Natural killer cell treated with Interleukin-12 subunit alpha and Interleukin-12 subunit beta and Interleukin-15 and Interleukin-18, amount 100 ng/mL, for 72 hours (primary cell): ENCODE measurements at places on chromosomes 7 and 10. TPM values are rescaled to one million over a fixed set of nuclear protein-coding genes. Genes with fewer than 3 reads are reported as not detected.

CCDC172 gene
- not detected for total RNA-seq

PLEKHA8 gene
- 17.1 TPM for total RNA-seq

FEZF1 gene
- total RNA-seq = not detected

OR13A1 gene
- total RNA-seq = not detected

ZNF467 gene
- 0.28 TPM for total RNA-seq

FGFR2 gene
- total RNA-seq = 0.73 TPM

COA1 gene
- 119 TPM for total RNA-seq

CPA2 gene
- total RNA-seq = not detected

WAPL gene
- total RNA-seq = 59.9 TPM

DNA sequence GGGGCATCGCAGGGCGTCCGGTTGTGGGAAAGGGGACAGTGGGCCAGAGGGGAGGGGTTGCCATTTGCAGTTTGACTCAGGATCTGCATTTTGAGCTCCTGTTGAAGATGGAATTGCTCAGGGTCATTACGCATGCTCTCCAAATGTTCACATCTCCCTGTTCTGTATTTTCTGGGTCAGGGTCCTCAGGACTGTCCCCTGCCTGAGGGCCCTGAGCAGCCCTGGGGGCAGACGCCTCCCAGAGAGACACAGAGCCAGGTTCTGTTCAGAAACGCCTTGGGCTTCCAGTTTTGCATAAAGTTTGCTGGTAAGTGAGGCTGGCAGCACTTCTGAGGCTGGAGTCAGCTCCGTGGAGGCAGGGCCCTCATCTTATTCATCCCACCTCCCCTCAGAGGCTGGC lies 34.1 kb upstream of the NUB1 start:
- no peak for DNase-seq
- no peak overlapping the region for H3K27ac ChIP-seq
- peaks cover 17% of the 10 kb centered on the region for H3K27me3 ChIP-seq
- no peaks in the 10 kb centered on the region for H3K36me3 ChIP-seq
- H3K4me1 ChIP-seq = peaks cover 15% of the 10 kb centered on the region
- no peak overlapping the region for H3K4me3 ChIP-seq

GRCh38 chr7:27173511-27173955 lies 587 bp downstream of the HOXA10 start:
- peaks cover 19% of the 10 kb centered on the region for H3K4me1 ChIP-seq
- H3K27ac ChIP-seq = no peak overlapping the region
- DNase-seq = peak; percentile 72

DNA sequence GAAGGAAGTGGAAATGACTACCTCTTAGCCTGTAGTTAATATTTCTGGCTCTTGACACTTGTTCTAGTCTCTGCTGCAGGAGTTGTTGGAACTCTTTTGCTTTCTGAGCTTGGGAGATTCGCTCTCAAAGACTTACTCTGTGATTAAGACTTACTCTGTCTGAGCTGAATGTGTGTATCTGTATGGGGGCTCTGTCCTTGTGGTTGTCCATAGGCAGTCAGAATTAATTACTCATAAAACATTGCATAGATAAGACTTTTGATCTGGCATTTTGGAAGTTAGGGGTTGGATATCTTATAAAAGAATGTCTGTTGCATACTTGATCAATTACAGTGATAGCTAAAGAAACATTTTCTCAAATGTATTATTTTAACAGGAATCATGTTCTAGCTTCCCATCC lies 199.2 kb upstream of the KIAA1217 start:
- no peak overlapping the region for H3K27ac ChIP-seq
- no peaks in the 10 kb centered on the region for H3K27me3 ChIP-seq
- no peaks in the 10 kb centered on the region for H3K36me3 ChIP-seq
- H3K4me3 ChIP-seq = no peak overlapping the region

DNA sequence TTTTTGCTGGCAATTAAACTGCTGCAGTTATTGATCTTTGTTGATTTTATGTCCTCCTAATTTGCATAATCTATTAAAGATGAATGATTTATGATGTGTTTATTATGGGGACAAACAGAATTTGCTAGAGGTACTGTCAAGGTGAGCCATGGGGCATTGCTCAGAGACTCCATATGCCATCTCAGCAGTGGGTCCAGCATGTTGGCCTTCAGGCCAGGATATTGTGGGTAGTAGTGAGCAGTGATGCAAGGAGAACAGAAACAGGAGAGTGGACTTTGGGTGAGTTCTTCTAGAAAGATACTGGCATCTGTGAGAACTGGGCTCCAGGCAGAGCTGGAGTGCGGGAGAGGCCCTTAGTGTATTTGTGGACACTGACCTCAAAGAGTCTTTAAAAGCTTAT lies 65.9 kb downstream of the PAX2 start:
- peaks cover 35% of the 10 kb centered on the region for H3K27me3 ChIP-seq
- no peak overlapping the region for H3K27ac ChIP-seq

DNA sequence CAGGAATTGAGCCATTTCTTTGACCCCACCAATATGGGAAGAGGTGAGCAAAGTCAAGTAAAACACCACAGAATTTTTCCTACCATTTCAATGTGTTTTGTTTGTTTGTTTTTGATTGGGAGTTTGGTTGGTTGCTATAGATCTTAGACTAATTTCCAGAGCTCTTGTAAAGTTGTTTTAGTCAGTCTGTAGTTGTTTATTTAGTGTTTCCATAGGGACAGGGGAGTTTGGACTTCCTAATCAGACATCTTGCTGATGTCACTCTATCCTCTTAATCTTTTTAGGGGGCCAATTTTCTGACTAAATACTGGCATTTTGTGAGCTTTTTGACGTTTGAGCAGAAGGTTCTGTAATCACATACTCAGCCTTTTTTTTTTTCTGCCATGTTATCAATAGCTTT lies 266.9 kb downstream of the ABCA13 start:
- DNase-seq = no peak
- H3K27ac ChIP-seq = no peak overlapping the region
- no peak overlapping the region for H3K4me3 ChIP-seq
- no peaks in the 10 kb centered on the region for H3K27me3 ChIP-seq
- no peaks in the 10 kb centered on the region for H3K36me3 ChIP-seq
- no peaks in the 10 kb centered on the region for H3K4me1 ChIP-seq

DNA sequence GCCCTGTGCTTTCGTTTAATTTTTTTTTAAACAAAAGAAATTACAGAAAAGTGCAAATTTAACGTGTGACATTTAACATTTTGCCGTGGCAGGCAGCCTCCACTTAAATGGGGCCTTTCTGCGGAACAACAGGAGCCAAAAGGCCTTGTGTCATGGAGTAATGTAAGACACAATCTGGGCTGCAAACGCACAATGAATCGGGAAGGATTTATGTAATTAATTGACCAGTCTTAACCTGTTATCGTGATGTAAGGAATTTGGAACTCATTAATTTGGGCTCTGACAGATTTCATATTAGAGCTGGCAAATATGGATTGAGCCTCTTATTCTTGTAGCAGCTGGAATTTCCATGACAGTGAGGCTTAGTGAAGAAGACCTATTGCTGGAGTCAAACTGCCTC lies 86.4 kb downstream of the SNX10 start:
- H3K27me3 ChIP-seq = peaks cover 11% of the 10 kb centered on the region
- H3K36me3 ChIP-seq = no peaks in the 10 kb centered on the region
- H3K27ac ChIP-seq = no peak overlapping the region
- H3K4me3 ChIP-seq = no peak overlapping the region

GRCh38 chr10:20694296-20694695 lies 202.8 kb downstream of the NEBL start:
- no peaks in the 10 kb centered on the region for H3K4me1 ChIP-seq
- no peaks in the 10 kb centered on the region for H3K27me3 ChIP-seq
- no peak overlapping the region for H3K27ac ChIP-seq
- no peak overlapping the region for H3K4me3 ChIP-seq
- H3K36me3 ChIP-seq = peaks cover 5% of the 10 kb centered on the region

DNA sequence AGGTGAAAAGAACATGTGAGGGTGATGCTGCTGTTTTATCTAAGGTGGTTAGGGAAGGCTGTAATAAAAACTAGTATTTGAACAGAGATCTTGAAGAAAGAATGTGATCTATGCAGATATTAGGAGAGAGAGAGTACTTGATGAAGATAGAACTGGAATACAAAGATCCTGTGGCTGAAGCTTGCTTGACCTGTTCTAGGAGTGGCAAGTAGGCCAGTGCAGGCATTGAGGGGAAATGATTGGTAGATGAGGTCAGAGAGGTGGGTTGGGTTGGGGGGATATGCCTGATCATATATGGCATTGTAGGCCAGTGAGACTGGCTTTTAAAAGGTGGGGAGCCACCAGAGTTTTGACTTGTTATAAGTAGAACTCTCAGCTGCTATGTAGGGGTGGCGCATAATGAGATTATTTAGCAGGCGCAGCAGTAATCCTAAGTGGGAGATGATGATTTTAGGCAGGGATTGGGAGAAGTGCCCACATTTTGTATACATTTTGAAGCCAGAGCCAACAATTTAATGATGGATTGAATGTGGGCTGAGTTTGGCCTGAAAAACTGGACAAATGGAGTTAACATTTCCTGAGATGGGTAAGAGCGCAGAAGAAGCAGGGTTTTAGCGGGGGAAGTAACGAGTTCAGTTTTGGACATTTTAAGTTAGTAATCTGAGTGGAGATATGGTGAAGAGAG lies 8.2 kb downstream of the CCSER2 start:
- H3K27ac ChIP-seq = no peak overlapping the region
- no peak for DNase-seq
- peaks cover 7% of the 10 kb centered on the region for H3K36me3 ChIP-seq
- no peak overlapping the region for H3K4me3 ChIP-seq

DNA sequence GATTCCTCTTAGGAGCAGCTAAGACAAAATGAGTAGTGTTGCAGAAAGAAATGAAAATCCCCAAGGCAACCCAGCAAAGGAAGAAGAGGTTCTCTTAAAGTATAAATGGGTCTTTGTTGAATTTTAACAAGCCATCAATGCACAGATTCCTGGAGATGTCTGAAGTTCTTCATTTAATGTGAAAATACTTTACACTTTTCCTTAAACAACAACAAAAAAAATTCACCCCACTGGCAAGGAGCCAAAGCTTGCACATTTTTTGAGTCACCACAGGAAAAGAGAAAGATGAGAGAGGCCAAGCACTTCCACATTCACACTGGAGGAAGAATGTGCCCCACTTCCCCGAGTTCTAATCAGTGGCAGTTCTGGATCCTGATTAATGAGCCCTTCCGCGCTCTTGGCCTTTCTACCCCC lies 286.4 kb upstream of the MEOX2 start:
- no peak for DNase-seq
- H3K27ac ChIP-seq = no peak overlapping the region
- no peaks in the 10 kb centered on the region for H3K4me1 ChIP-seq
- H3K4me3 ChIP-seq = no peak overlapping the region
- H3K36me3 ChIP-seq = no peaks in the 10 kb centered on the region

GRCh38 chr7:30814700-30815387 lies 43.6 kb downstream of the MINDY4 start:
- H3K4me3 ChIP-seq = no peak overlapping the region
- no peak for DNase-seq
- no peaks in the 10 kb centered on the region for H3K36me3 ChIP-seq
- H3K27me3 ChIP-seq = no peaks in the 10 kb centered on the region
- H3K4me1 ChIP-seq = no peaks in the 10 kb centered on the region

GRCh38 chr10:131702531-131703356 lies 198.1 kb upstream of the PPP2R2D start:
- DNase-seq = peak; percentile 25
- no peak overlapping the region for H3K27ac ChIP-seq
- H3K4me3 ChIP-seq = no peak overlapping the region
- no peaks in the 10 kb centered on the region for H3K4me1 ChIP-seq
